ENCODE measurements at places on chromosomes 1 and 21. TPM values are rescaled to one million over a fixed set of nuclear protein-coding genes. Genes with fewer than 3 reads are reported as not detected.

DENND2C gene
- 2.4 TPM for total RNA-seq

OLIG1 gene
- total RNA-seq, result not detected

HCRTR1 gene
- 0.98 TPM for total RNA-seq

OR14K1 gene
- not detected for total RNA-seq

AMPD1 gene
- total RNA-seq, result not detected

A3GALT2 gene
- total RNA-seq, result not detected

POU2F1 gene
- 14.3 TPM for total RNA-seq

RHCE gene
- total RNA-seq, result 0.61 TPM

SLC2A5 gene
- total RNA-seq, result 1.2 TPM

CD1D gene
- 5.2 TPM for total RNA-seq

ALPL gene
- 49.9 TPM for total RNA-seq

TMPRSS3 gene
- 0.78 TPM for total RNA-seq

CFAP107 gene
- total RNA-seq, result not detected

S1PR1 gene
- total RNA-seq, result 24.9 TPM

PIGP gene
- 7.3 TPM for total RNA-seq

SPATA46 gene
- total RNA-seq, result not detected

S100B gene
- 2.4 TPM for total RNA-seq
